ENCODE measurements at places on chromosomes 3 and 15.

DNA sequence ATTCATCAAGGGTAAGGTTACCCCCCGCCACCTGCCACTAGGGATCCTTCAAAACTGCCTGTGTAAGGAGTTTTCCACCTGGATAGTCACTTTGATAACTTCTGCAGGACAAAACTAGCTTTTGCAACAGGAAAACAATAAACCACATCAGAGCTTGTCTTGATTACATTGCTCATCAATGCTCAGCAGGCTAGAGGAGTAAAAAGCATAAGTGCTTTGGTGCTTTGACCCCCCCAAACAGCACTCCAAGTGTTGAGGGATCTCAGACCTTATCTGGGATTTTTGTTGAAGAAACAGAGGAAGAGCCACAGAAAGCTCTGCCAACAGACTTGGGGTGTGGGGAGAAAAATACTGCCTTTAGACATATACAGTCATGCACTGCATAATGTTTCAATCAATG, 10.8 kb upstream of the PHLDB2 start:
- DNase-seq = no peak

- no peak for DNase-seq
Observed at GRCh38 chr15:33071451-33071850, 123.1 kb downstream of the FMN1 start.

DNA sequence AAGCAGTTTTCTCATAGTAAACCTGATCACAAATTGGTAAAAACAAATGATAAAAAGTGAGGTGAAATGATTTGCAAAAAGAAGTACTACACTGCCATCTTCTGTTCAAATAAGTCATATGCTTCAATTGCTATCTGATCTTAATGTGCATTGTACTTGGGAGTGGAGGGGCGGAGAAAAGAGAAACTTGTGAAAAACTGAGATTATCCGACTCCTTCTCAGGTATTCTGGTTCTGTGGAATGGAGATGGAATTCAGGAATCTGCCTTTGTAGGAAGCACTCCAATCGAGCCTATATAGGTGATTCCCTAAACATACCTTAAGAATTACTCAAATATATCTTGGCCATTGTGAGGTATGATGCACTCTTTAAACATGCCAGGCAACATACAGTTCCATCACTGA, 180.6 kb downstream of the CHL1 start:
- DNase-seq = no peak

DNA sequence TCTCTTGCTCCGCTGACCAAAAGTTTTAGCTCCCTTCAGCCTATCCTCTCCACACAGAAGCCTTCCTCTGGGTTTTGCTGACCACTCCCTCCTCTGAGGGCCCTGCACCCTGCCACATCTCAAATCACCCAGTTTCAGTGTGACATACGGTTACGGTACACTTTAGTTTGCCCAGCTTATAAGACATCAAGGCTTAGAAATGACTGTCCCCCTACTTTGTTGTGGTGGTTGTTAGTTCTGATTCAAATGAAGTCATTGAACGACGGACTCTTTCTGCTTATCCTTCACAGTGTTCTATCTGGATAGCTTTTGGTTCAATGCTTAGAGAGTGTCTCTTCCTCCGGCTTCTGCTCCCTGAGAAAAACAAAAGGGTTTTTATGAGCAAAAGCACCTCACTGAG, 68.0 kb upstream of the NDUFB4 start:
- DNase-seq = no peak

GRCh38 chr3:99974989-99975388, 139.3 kb downstream of the FILIP1L start:
- no peak for DNase-seq

GRCh38 chr3:16121391-16121790, 53.1 kb upstream of the GALNT15 start:
- DNase-seq = no peak

GRCh38 chr15:28995705-28996104, 109.9 kb downstream of the APBA2 start:
- no peak for DNase-seq

- no peak for DNase-seq
Observed at GRCh38 chr3:106208251-106208650, 339.4 kb upstream of the CBLB start.
